ENCODE measurements at places on chromosomes 5 and 9.

GRCh38 chr9:91911657-91912056 lies 38.4 kb downstream of the ROR2 start:
- DNase-seq: no peak

DNA sequence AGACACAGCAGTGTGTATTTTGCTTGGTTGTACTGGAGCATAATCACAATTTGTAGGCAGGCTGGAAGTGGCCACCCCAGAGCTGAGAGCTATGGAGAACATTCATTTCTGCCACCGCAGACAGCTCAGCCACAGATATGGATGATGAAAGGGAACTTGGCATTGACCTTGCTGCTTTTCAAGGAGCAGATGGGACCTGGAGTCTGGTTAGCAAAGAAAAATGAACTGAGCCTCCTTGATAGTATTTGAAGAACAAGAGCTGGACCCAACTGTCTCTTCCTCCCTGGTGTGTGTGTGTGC lies 395.2 kb upstream of the ZNF462 start:
- no peak for DNase-seq

DNA sequence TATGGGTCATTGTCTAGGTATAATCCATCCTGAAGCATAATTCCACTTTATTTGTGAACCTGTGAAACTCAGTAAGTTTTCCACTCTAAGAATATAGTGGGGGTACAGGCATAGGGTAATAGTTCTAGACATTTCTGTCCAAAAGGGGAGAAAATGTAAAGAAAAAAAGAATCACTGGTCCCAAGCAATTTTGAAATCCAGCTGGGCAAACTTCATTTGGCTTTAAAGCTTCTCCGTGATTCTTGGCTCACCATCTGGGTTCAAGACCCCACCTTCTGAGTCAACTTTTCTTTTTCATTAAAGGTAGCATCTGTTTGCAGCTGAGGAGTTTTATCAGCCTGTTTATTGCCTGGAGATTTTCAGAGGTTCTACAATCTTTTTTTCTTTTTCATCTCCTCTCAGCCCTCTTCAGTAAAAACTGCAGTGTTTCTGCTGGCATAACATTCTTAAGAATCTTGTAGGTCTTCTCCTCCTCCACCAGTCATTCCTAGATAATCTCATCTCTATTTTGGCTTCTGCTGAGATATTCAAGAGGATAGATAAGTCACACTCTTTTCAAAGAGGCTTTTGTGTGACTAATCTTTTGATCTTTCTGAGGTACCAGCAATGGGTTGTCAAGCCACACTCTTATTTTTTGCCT lies 126.1 kb upstream of the PITX1 start:
- no peak for DNase-seq

DNA sequence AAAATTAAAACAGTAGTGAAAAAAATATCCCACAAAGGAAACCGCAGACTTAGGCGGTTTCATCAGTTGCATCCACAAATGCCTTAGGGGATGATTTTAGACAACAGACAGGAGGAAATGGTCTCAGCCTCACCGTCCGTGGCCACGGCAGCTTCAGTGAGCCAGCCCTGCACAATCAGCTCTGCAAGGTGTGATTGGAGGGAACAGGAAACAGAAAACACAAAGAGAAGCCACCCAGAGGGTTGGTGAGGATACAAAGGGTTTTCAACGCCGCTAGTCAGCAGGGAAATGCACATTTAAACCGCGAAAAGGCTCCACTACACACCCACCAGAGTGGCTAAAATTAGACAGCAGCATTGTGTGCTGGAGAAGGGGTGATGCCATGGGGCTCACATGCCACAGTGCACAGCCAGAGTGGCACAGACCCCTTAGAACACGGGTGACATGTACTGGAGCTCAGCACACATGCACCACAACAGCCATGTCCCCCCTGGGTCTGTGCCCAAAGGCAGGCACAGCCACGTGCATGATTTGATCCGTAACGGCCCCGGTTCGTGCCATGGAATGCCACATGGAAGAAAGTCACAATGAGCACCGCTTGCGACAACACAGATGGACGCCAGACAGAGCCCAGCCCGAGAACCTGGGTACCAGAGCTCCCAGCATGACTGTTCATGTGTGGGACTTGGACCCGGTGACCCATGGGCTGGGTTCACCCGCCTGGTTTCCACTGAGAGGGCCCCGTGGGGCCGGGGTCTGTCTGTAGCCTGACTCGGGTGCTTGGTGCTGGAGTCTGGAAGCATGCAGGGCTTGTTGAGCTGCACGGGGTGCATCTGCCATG lies 18.3 kb upstream of the TERT start:
- peak; percentile 47 for DNase-seq

- no peak for DNase-seq
Observed at GRCh38 chr5:151870820-151871219, 53.8 kb downstream of the GLRA1 start.

- no peak for DNase-seq
Observed at GRCh38 chr5:55306641-55307382, 682 bp downstream of the DHX29 start.

DNA sequence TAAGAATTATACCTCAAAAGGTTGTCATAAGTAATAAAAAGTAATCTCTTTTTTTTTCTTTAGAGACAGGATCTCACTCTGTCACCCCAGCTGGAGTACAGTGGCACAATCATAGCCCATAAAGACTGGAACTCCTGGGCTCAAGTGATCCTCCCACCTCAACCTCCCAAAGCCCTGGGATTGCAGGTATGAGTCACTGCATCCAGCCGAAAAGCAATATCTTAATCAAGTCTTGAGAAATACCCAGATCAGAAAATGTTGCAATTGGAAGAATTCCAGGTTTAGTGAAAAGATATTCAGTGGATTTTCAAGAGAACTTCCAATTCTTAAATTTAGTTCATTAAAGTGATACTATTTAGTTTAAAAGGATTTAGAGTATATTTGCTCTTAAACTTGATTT lies 40.9 kb upstream of the IDNK start:
- DNase-seq: no peak

GRCh38 chr9:28155067-28155466 lies 581.8 kb upstream of the C9orf72 start:
- DNase-seq: no peak

GRCh38 chr5:148632255-148633066 lies 21.9 kb downstream of the HTR4 start:
- no peak for DNase-seq

DNA sequence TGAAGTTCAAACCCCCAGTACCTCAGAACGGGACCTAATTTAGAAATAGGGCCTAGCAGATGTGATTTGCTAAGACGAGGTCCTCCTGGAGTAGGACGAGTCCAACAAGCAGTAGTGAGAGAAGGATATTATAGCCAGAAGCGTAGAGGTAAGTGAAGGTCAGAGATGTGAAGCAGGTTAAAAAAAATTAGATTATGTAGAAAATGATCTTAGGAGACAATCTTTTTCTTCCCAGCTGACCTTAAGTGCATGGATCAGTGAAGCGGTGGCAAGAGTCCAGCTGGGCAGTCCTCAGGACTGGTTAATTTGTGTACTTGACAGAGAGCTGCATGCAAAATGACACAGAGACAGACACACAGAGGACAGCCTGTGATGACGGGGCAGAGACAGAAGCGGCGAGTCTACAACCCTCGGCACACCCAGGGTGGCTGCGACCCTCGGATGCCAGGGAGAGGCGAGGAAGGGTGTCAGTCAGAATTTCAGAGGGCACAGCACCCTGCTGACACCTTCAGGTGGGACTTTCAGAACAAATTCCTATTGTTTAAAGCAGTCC lies 131.4 kb upstream of the IRX4 start:
- DNase-seq: no peak

DNA sequence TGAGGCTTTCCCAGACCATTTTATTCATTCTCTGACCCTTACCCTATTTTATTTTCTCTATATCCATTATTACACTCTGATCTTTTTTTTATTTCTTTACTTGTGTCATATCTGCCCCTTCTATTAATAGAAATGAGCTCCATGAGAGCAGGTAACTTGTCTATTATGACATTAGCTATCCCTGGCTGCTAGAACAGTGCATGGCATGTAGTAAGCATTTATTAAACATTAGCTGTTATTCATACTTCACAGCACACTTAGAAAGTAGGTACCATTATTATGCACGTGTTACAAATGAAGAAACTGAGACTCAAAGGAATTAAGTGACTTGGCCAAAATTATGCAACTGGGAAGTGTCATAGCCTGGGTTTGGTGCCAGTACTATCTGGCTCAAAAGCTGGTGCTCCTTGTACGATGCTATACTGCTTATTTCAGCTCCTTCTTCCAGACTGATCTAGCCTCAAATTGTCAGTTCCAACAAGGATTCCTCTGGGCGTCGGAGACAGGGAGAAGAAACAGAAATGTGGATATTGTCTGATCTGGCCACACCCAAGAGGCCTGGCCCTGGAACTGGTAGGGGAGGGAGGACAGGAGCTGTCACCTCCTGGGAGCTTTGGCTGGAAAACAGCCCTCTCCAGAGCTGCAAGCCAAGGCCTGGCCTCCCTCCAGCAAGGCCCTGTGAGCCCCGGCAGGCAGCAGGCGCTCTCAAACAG lies 10.8 kb upstream of the NIPAL4 start:
- no peak for DNase-seq

DNA sequence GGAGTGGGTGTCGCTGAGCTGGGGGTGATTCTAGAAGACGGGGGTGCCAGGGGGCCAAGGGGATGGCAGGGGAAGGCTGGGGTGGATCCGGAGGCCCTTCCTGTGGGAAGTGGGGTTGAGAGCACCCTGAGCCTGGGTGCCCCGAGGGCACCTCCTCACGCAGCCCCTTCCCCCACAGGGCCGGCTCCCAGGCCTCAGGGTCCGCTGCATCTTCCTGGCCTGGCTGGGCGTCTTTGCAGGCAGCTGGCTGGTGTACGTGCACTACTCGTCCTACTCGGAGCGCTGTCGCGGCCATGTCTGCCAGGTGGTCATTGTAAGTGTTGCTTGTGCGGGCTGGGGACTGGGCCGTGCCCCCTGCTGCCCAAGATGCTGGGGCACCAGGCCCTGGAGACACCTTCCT lies 5.0 kb downstream of the DIPK1B start:
- DNase-seq: no peak

DNA sequence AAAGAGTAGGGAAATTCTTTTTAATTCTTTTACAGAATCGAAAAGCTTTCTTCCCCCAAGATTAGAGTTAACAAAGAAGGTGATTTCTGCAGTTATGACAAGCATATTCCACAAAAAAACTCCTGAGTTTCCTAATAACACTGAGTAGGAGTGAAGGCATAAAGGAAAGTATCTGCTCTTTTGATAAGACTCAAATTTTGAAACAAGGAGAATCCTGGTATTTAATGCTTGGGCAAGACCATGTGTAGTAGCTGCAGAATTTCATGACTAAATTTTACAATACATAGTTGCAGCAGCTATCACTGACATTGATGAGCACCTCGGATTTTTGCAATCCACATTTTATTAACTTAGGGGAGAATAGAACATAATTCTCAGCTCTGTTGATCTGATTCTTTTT lies 92.6 kb downstream of the MARCHF3 start:
- DNase-seq: no peak

- no peak for DNase-seq
Observed at GRCh38 chr5:3120028-3120427, 368.6 kb upstream of the IRX2 start.

Measured in GM12891 (cell line).